ENCODE measurements at places on chromosomes 3 and 15. TPM values are rescaled to one million over a fixed set of nuclear protein-coding genes. Genes with fewer than 3 reads are reported as not detected.

DNA sequence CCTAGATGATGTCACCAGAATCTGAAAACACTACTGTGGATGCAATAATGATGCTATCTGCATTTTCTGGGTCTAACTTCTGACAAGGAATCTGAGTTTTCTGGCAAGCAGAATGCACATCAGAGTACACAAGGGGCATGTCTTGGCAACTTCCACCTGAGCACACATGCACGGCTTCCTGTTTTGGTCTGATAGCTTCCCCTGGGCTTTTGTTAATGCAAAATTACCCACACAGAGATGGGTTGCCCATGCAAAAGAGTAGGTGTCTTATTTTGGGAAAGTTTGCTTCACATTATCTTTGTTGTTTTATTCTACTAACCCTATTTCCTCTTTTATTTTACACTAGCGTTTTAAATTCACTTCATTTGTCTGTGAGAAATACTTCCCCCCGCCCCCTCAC is 74.2 kb upstream of the SATB1 start:
- DNase-seq = no peak

ACP3 gene
- total RNA-seq = 1.2 TPM

GRCh38 chr3:72311425-72311824 is 526.5 kb upstream of the PROK2 start:
- DNase-seq = no peak

GRCh38 chr3:8279476-8279875 is 222.1 kb upstream of the LMCD1 start:
- no peak for DNase-seq

DNA sequence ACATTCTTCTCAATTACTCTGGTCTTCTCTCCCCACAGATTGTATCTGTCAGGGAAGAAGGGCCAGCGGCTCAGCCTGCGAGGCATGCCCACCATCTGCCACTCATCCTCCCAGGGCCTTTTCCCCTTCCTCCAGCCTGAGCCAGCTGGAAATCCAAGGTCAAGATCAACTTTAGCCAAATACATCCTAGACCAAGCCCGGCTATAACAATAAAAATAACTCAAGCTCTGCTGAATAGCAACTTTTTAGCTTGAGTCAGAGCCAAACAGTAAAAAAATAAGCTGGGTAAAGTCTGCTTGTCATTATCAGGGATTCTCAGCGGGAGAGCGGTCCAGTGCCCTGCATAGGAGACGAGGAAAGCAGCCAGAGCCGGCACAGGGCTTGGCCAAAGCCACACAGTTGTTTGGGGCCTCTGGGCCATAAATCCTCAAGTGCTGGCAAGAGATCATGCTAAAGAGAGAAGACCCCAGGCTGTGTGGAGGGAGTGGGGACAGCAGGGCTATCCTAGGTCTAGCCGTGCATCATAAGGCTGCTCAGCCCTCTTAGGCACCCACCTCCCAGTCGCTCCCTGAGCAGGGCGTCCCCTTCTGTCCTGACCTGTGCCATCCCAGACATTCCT is 76.2 kb upstream of the HERC1 start:
- DNase-seq = no peak

DNA sequence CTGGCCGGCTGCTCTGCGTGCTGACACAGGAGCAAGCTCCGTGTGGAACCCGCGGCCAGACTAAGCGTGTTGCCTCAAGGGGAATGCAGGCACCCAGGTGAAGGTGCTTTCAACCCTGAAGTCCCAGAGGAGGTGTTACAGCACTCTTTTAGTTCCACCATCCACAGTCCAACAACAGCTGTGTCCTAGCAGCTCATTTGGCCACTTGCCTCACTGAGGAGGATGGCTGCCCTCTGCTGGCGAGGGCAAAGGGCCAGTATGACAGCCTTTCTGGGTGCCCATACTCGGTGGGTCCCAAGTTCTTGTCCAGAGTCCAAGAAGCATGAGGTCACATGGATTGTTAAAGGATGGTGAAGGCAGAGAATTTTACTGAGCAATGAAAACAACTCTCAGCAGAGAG is 87.8 kb downstream of the C3orf85 start:
- DNase-seq = no peak

DNA sequence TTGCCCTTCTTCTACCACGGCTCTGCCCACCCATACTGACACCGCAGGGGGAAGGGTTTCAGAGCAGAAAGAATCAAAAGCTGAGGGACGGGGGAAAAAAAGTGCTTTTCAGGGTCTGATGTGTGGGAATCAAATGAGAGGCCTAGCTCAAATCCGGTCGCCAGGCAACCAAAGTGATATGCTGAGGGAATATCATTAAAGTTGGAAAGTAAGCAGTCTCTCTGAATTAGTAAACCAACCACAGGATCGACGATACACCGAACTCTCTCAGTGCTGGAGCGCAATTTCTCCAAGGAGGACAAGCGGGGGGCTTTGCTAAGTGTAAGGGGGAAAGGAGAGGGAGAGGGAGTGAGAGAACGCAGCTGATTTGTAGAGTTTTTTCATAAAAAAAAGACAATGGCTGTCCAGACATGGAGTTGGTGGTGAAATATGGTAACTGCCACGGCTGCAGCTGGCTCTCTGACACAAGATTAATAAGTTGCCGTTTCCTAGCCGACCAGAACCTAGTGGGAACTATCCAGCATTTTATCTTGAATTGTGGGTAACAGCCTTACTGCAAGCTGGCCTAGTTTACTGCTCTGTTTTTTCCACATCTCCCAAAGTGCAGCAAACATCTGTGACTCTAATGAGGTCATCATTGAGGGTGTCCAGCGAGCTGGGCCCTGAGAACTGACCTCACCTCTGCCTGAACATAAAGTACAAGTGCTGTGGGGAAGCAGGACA is 530.2 kb downstream of the SOX2 start:
- peak; percentile 83 for DNase-seq

All from right cardiac atrium (tissue), 5 donors.